Activated CD4-positive, alpha-beta T cell treated with anti-CD3 and anti-CD28 coated beads, Interleukin-2, amount 10 ng/mL, durations not matched to agents 7 days and 5 days (primary cell): ENCODE measurements at places on chromosomes 16 and 17. TPM values are rescaled to one million over a fixed set of nuclear protein-coding genes. Genes with fewer than 3 reads are reported as not detected.

The KCTD19 gene
- not detected for total RNA-seq

The MYH11 gene
- 0.04 TPM for total RNA-seq

The SMIM5 gene
- total RNA-seq, result 0.12 TPM

GRCh38 chr17:79706931-79707850, 23.6 kb upstream of the ENPP7 start:
- no peak for DNase-seq

DNA sequence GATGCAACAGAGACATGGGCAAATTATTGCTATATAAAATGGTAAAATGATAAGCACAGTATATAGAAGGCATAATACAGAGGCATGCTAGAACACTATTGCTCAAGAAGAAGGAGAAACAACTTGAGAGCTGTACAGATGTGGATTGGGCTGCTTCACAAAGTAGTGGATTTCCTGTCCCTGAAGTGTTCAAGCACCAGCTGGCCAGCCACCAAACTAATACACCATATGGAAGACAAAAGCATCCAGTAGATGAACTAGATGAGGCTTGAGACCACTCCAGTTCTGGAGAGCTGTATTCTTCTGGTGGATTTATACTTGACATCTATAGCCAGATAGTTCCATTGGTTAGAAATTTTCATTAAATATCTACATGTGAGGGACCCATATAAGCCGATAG, 134.1 kb upstream of the GNAO1 start:
- no peak for DNase-seq
